ENCODE measurements at places on chromosomes 4 and X.

- no peaks in the 10 kb centered on the region for H3K27me3 ChIP-seq
- H3K4me1 ChIP-seq = peaks cover 33% of the 10 kb centered on the region
- peak; percentile 19 for DNase-seq
- H3K4me3 ChIP-seq = peak overlapping the region; percentile 84
- H3K27ac ChIP-seq = peak overlapping the region; percentile 97
Observed at GRCh38 chr4:1711571-1712215, 426 bp downstream of the SLBP start.

GRCh38 chrX:44314259-44314734 is 29.2 kb downstream of the EFHC2 start:
- H3K27me3 ChIP-seq = no peaks in the 10 kb centered on the region
- peaks cover 3% of the 10 kb centered on the region for H3K36me3 ChIP-seq
- peak; percentile 6 for DNase-seq
- H3K4me3 ChIP-seq = no peak overlapping the region

DNA sequence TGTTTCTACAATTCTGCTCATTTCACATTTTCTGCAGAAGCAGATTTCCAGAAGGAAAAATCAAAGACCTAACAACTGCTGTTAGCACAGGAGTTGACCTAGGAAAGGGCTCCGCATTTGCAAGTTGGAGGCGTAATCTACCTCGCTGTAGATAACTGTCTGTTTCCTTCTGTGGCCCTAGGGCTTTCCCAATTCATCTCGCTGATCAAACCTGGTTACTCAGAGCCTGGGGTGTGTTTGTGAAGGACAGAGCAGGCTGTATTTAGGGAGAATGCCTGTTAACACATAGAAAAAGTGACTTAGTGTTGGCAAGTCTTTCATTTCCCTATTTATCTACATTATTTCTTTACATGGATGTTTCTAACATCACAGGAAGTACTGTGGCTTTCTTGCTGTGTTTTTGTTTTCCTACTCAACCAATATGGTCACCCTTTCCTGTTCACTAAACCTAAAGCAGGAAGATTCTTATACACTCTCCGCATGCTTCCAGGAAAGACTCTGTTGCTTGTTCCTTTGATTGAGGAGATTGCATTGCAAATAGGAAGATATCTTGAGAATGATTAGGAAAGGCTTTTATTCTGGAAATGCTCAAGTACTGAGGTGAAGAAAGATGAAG is 40.5 kb downstream of the AGA start:
- H3K27me3 ChIP-seq = peaks cover 32% of the 10 kb centered on the region
- no peak overlapping the region for H3K27ac ChIP-seq
- no peak overlapping the region for H3K4me3 ChIP-seq
- H3K4me1 ChIP-seq = no peaks in the 10 kb centered on the region

DNA sequence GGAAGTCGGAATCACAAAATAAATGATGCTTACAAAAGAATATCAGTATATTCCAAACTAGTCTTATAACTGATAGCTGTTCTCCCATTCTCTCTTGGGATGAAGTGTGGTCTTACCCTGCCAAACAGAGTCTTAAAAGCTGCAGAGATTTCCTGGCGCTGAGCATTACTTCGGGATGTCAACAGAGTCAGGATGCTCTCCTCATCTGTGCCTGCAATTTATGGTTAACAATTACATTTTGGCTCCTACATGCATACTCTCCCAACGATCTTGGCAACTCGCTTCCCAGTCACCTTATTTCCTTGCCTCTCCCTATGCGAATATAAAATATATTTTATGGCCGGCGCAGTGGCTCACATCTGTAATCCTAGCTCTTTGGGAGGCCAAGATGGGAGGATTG is 12.2 kb downstream of the ANXA5 start:
- no peaks in the 10 kb centered on the region for H3K27me3 ChIP-seq
- no peak overlapping the region for H3K27ac ChIP-seq
- H3K36me3 ChIP-seq = peaks cover 11% of the 10 kb centered on the region
- no peaks in the 10 kb centered on the region for H3K4me1 ChIP-seq

- H3K27ac ChIP-seq = no peak overlapping the region
- H3K4me1 ChIP-seq = no peaks in the 10 kb centered on the region
- H3K27me3 ChIP-seq = no peaks in the 10 kb centered on the region
- DNase-seq = no peak
- peaks cover 4% of the 10 kb centered on the region for H3K36me3 ChIP-seq
Observed at GRCh38 chr4:113502906-113503305, 258.6 kb downstream of the CAMK2D start.

GRCh38 chrX:110267874-110268273 is 50.0 kb downstream of the AMMECR1 start:
- H3K36me3 ChIP-seq = no peaks in the 10 kb centered on the region
- H3K27me3 ChIP-seq = no peaks in the 10 kb centered on the region
- peaks cover 19% of the 10 kb centered on the region for H3K4me1 ChIP-seq
